ENCODE measurements at places on chromosomes 1 and 21.

- DNase-seq: no peak
These were observed 501.2 kb upstream of the ADGRL4 start for GRCh38 chr1:79507770-79508169.

GRCh38 chr1:8395433-8395866 lies 77.5 kb downstream of the SLC45A1 start:
- DNase-seq: no peak

- DNase-seq: no peak
These were observed 4.8 kb upstream of the ST6GALNAC5 start for GRCh38 chr1:76862447-76862846.

DNA sequence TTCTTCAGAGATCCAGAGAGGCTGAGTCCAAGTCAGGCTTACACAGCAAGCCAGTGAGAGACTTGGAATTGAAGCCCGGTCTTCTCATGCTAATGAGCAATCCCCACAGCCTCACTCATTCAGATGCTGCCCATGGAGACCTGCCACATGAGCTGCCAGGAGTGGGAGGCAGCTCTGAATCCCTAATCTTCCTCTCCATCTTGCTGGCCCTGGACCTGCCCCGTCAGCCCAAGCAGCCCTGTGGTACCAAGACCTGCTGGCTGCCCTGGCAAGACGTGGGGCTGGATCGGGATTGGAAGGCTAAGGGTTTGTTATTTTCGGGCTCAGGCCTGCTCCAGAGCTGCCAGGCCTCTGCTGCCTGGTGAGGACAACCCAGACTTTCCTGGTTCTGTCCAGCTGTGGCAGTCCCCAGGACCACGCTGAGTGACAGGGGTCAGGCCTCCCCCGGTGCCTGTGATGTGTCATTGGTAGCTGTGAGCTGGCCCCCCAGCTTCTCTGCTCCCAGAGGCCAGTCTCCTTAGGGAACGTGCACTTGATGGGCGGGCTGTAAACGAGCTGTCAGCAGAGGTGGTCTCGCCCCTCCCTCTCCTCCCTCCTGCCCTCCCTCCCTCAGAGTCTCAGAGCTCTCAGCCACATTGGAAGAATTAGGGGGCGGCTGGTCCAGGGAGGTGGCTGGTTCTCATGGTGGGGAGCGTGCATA lies 135.0 kb downstream of the FOXD2 start:
- no peak for DNase-seq

DNA sequence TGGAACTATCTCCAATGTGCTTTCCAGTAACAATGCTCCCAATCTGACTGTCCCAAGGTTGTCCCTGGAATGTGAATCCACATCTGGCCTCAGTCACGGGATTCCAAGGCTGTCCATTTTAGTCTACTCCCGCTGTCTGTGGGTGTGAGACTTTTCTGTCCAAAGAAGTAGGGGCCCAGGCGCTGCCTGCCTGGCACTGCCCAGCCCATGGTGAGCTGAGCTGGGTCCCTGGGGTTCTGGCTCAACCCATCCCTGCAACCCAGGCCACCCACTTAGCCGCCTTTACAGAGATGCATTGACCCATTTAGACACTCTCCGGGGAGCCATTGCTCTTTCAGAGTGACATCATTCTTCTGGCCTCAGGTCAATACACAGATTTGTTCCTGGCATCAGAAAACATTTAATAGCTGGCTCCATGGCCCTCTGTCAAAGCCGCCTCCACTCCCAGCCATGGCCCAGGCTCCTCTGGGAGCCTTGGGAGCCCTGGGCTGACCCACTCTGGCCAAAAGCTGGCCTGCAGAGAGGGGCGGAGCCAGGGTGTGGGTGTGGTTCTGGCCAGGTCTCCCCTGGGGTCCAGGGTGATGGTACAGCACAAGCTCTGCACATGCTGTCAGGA lies 47.2 kb upstream of the PAX7 start:
- DNase-seq: no peak

GRCh38 chr21:29056005-29056404 lies 17.4 kb downstream of the CCT8 start:
- no peak for DNase-seq

- no peak for DNase-seq
These were observed 94.1 kb upstream of the LYST start for GRCh38 chr1:235960809-235961208.

- DNase-seq: no peak
These were observed 20.3 kb downstream of the STK40 start for GRCh38 chr1:36365381-36365780.

All from stimulated activated CD8-positive, alpha-beta memory T cell treated with anti-CD3 and anti-CD28 coated beads, Interleukin-4, amount 100 ng/mL, for 24 hours (primary cell).